A549 treated with Mapracorat at 1 μM for 4 hours (cell line): ENCODE measurements at places on chromosomes 2 and 18. TPM values are rescaled to one million over a fixed set of nuclear protein-coding genes. Genes with fewer than 3 reads are reported as not detected.

Gene APCDD1
- total RNA-seq = not detected in 5 replicates

Gene ATF2
- 14.9 to 22.0 TPM (median 16.8 TPM) in 5 replicates for total RNA-seq

Gene TEKT4
- total RNA-seq = not detected in 5 replicates

Gene TRIM43
- total RNA-seq = not detected in 5 replicates

Gene ANO7
- total RNA-seq = 1.5 to 2.1 TPM (median 1.8 TPM) in 5 replicates

Gene EGR4
- 0.20 to 0.34 TPM (median 0.28 TPM) in 5 replicates for total RNA-seq

Gene NAT8
- total RNA-seq = not detected in 5 replicates

Gene GDF7
- 0.02 to 0.13 TPM (median 0.09 TPM) in 5 replicates for total RNA-seq

Gene TAF4B
- 4.1 to 5.3 TPM (median 4.6 TPM) in 5 replicates for total RNA-seq

Gene MLPH
- total RNA-seq = 250 to 327 TPM (median 305 TPM) in 5 replicates

Gene PLB1
- 1.5 to 2.4 TPM (median 1.8 TPM) in 5 replicates for total RNA-seq

Gene LYG1
- 0.54 to 1.9 TPM (median 1.1 TPM) in 5 replicates for total RNA-seq

Gene SCN7A
- not detected in 5 replicates for total RNA-seq

Gene DYNC1I2
- total RNA-seq = 64.3 to 76.7 TPM (median 70.8 TPM) in 5 replicates

Gene TMEM163
- 0.10 to 0.17 TPM (median 0.14 TPM) in 4 of 5 replicates, not detected in the other for total RNA-seq

Gene CPS1
- total RNA-seq = 9.6 to 13.8 TPM (median 13.3 TPM) in 5 replicates

Gene CENPA
- 40.4 to 56.5 TPM (median 52.3 TPM) in 5 replicates for total RNA-seq

Gene SCN9A
- total RNA-seq = 2.6 to 5.0 TPM (median 4.3 TPM) in 5 replicates

Gene DPP4
- 0.46 to 0.87 TPM (median 0.57 TPM) in 5 replicates for total RNA-seq

Gene HOXD8
- total RNA-seq = 4.6 to 6.0 TPM (median 5.6 TPM) in 5 replicates

Gene MROH2A
- total RNA-seq = 0.12 to 0.26 TPM (median 0.18 TPM) in 4 of 5 replicates, not detected in the other

Gene GKN1
- 0.30 to 1.00 TPM (median 0.56 TPM) in 5 replicates for total RNA-seq

Gene RNF125
- total RNA-seq = 0.20 to 0.28 TPM (median 0.27 TPM) in 5 replicates

Gene C2orf78
- not detected in 5 replicates for total RNA-seq

Gene NCKAP5
- 0.68 to 1.1 TPM (median 0.90 TPM) in 5 replicates for total RNA-seq

Gene SIGLEC15
- not detected in 5 replicates for total RNA-seq

Gene ASIC4
- total RNA-seq = 0.07 to 0.20 TPM (median 0.13 TPM) in 3 of 5 replicates, not detected in the others

Gene KLHL41
- 0.10 to 0.50 TPM (median 0.20 TPM) in 5 replicates for total RNA-seq

Gene ICOS
- total RNA-seq = not detected in 5 replicates

Gene FMNL2
- 24.5 to 30.9 TPM (median 28.6 TPM) in 5 replicates for total RNA-seq

Gene PRLH
- not detected in 5 replicates for total RNA-seq

Gene EMILIN1
- 0.27 to 0.56 TPM (median 0.47 TPM) in 5 replicates for total RNA-seq

Gene CAD
- 51.1 to 65.2 TPM (median 61.1 TPM) in 5 replicates for total RNA-seq

Gene SCN1A
- not detected in 5 replicates for total RNA-seq

Gene CPO
- 0.11 to 0.13 TPM in 2 of 5 replicates, not detected in the others for total RNA-seq

Gene RAMP1
- total RNA-seq = not detected in 5 replicates

Gene GREB1
- 2.6 to 4.0 TPM (median 3.2 TPM) in 5 replicates for total RNA-seq

Gene CXCR1
- not detected in 5 replicates for total RNA-seq

Gene CCDC138
- total RNA-seq = 6.9 to 9.2 TPM (median 7.6 TPM) in 5 replicates

Gene IL1B
- 0.13 to 0.17 TPM (median 0.14 TPM) in 4 of 5 replicates, not detected in the other for total RNA-seq

Gene PDE11A
- total RNA-seq = 0.21 to 0.40 TPM (median 0.38 TPM) in 5 replicates

Gene CNDP1
- not detected in 5 replicates for total RNA-seq

Gene BOLL
- total RNA-seq = not detected in 5 replicates

Gene SNTG2
- total RNA-seq = not detected in 5 replicates

Gene STARD6
- total RNA-seq = not detected in 5 replicates
